Activated effector memory CD4-positive, alpha-beta T cell treated with anti-CD3 and anti-CD28 coated beads, Interleukin-2, amount 50 U/mL, for 16 hours (primary cell): ENCODE measurements at places on chromosomes 6 and 20.

DNA sequence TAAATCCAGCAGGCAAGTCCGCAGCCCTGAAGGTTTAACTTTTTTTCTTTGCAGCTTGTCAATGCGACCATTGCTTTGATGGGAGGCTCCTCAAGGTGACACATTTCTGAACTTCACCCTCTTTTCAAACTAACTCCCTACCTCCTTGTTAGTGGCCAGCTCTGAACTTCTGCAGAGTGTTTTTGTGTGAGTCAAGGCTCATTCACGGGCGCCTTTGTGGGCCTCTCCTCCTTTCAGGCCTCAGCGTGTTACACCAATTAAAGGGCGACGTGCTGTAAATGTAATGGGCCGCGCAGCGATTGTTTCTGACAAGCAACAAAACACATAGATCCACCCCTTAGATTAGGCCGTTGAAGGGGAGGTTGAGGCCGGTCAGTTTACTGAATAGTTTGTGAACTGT, 45.5 kb upstream of the NR2E1 start:
- no peak for DNase-seq

GRCh38 chr6:133923938-133924593, 29.0 kb upstream of the TBPL1 start:
- DNase-seq = peak; percentile 77

DNA sequence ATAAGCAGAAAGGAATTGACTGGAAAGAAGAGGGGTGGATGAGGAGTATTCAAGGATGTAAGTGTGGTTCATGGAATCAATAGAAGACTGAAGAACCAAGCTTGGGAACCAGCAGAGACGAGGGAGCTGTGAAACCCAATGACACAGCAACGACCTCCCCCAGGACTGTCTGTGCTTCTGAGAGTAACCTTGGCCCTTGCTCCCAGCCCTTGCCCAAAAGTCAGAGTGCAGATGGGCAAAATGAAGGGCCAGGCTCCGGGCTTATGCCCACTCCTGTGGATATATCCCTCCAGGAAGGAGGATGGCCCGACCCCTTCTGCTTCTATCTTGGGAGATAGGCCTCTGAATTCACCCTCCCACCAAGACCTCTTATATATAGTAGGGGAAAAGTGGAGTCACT, 24.9 kb downstream of the FAM50B start:
- no peak for DNase-seq

DNA sequence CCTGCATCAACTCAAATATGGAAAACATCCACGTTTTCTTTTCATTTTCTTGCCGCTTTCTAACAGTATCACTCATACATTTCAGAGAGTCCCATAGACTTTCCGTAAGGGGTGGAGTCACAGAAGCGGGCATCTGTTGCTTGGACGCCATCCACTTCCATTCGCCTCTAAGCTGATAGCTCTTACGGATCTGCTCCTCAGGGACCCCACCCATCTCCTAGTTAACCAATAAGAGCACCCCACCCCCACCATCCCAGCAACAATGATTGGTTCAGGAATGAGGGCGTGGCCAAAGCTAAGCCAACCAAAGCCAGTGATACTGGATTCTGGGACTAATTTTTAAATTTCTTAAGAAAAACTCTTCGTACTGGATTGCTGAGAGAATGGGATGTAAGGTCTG, 42.4 kb downstream of the SLC2A10 start:
- DNase-seq = no peak

- DNase-seq = no peak
Measured at GRCh38 chr6:105873799-105874198, 212.3 kb upstream of the PRDM1 start.

DNA sequence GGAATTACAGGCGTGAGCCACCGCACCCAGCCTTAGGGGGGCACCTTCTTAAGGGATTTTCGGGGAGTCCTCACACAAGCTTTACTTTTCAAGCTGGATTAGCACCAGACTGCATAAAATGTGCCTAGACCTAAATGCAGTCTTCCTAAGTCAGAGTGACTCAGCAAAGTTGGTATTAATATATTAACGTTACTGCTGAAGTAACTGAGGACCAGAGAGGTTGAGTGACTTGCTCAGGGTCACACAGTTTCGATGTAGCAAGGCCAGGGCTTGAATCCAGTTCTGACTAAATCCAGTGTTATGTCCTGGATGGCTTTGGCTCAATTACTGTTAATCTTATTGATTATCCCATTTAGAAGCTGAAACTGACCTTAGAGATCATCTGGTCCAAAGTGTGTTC, 13.4 kb downstream of the EDEM2 start:
- no peak for DNase-seq

- DNase-seq = no peak
Measured at GRCh38 chr20:50691573-50692551, 520 bp upstream of the RIPOR3 start.

DNA sequence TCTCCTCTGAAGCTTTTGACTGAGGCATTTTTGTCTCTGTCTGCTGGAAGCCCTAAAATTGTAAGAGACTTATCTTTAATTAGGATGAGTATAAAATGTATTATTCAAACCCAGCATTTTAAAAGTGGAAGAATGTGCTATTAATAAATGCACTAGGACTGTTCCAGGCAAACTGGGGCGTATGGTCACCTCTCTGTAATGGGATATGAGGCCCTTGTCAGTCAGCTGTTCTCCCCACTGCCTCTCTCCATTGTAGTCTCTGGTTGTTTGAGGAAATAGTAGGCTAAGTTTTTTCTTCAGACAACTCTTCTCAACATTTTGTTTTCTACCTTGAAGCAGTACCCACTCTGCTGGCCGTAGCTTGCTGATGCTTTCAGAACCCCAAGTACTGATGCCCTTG, 14.3 kb upstream of the DEF6 start:
- DNase-seq = no peak

GRCh38 chr6:27864906-27865849, 47.0 kb downstream of the OR2B2 start:
- DNase-seq = peak; percentile 86
